Osteocyte (in vitro differentiated cells): ENCODE measurements at places on chromosomes 6 and 20. TPM values are rescaled to one million over a fixed set of nuclear protein-coding genes. Genes with fewer than 3 reads are reported as not detected.

- DNase-seq, result no peak
- H3K27ac ChIP-seq, result no peak overlapping the region
- H3K4me3 ChIP-seq, result no peak overlapping the region
- no peaks in the 10 kb centered on the region for H3K4me1 ChIP-seq
These were observed 34.3 kb upstream of the AGPAT4 start for GRCh38 chr6:161308075-161308655.

The HEY2 gene
- total RNA-seq, result 22.7 and 25.8 TPM in 2 replicates

- H3K36me3 ChIP-seq, result no peaks in the 10 kb centered on the region
- H3K4me3 ChIP-seq, result peak overlapping the region; percentile 69
- no peak for DNase-seq
- H3K27me3 ChIP-seq, result no peaks in the 10 kb centered on the region
These were observed 233.6 kb upstream of the BMP2 start for GRCh38 chr20:6533761-6534479.

DNA sequence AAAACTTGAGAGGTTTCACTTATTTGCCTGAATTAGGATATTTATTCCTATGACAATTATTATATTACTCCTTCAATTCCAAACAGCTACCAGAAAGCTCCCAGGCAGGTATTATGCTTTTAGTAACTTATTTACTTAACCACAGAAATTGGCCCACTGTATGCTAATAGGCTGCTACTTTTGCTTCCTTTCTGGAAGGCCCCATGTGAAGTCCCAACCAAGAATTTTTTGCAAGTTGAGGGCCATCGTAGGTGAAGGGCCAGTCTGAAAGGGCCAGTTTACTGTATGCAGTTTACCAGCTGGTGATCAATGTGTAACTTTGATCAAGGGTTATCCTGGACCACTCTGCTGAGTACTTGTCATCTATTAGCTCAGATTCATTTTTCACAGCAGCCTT is 45.0 kb downstream of the EDN1 start:
- peaks cover 10% of the 10 kb centered on the region for H3K4me1 ChIP-seq
- DNase-seq, result no peak
- no peaks in the 10 kb centered on the region for H3K36me3 ChIP-seq
- H3K27me3 ChIP-seq, result no peaks in the 10 kb centered on the region
- H3K27ac ChIP-seq, result no peak overlapping the region
